ENCODE measurements at places on chromosomes 11 and 22.

DNA sequence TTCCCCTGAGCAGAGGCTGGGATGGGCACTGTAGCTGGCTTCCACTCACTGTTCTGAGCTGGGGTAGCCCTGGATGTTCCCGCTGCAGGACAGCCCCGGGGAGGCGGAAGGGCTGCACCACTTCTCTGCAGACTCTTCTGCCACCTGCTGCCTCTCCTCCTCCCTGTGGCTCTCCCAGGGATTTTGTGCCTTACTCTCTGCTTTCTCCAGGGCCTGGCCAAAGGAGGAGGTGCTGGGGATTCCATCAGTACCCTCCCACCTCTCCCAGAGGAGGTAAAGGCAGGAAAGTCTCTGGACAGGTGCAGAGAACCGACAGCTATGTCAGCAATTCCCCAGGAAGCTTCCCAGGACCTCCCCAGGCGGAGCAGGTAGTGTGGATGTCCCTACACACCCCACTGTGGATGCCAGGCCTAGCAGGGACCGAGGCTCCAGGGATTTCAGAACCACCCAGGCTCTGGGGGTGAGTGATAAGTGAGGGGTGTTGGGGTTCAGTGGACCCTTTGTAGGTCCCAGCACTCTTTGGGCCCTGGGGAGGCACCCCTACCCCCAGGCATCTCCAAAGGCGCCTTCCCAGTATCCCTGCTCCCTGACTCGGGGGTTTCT lies 11.3 kb downstream of the DUSP8 start:
- DNase-seq = no peak

DNA sequence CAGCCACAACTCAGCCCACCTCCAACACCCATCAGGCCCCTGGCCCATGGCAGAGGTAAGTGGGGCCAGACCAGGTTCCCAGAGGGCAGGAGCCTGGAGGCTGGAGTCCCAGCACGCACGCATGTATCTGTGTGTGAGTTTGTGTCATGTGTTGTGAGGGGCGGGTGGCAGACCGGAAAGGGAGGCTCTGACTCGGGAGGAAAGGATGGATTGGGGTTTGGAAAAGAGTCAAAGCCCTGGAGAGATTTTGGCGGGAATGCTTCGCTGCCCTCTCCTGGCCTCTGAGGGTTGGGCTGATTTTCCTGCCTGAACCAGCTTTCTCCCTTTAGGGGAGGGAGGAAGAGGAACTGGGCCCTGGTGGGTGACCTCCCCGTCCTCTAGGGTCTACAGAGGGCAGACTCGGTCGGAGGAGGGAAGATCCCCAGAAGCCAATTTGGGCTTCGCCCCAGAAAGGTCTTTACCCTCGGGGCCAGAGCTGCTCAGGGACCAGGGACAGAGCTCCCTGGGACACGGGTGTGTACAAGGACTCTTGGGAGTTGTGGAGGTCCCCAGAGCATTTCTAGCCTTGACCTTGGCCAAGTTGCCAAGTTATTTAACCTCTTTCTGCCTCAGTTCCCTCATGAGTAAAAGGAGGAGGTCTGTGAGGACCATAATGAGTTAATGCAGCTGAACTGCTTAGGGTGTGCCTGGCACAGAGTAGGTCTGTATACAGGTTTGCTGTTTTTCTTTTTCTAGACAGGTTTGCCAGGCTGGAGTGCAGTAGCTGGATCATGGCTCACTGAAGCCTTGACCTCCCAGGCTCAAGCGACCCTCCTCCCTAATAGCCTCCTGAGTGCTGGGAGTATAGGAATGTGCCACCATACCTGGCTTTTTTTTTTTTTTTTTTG lies 6.9 kb downstream of the C11orf68 start:
- DNase-seq = peak; percentile 23

DNA sequence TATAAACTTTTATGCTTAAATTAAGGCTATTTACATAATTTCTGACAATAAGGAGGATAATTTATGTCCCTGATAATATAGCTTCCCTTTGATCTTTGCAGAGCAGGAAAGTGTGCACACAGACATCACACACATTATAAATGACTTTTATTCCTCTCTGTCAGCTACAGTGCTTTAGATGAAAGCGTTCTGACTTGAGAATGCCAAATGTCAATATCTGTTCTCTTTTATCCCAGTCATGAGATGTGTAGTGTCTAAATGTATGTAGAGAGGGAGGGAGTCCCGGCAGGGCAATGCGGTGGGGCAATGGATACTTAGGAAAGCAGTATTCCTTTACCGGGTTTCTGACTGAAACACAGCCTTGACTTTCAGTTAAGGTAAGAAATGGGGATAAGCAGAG lies 225.4 kb upstream of the CHORDC1 start:
- no peak for DNase-seq

GRCh38 chr11:129248618-129249017 lies 56.5 kb upstream of the ARHGAP32 start:
- no peak for DNase-seq

- DNase-seq = no peak
Observed at GRCh38 chr11:11171854-11172253, 181.2 kb downstream of the CSNK2A3 start.

DNA sequence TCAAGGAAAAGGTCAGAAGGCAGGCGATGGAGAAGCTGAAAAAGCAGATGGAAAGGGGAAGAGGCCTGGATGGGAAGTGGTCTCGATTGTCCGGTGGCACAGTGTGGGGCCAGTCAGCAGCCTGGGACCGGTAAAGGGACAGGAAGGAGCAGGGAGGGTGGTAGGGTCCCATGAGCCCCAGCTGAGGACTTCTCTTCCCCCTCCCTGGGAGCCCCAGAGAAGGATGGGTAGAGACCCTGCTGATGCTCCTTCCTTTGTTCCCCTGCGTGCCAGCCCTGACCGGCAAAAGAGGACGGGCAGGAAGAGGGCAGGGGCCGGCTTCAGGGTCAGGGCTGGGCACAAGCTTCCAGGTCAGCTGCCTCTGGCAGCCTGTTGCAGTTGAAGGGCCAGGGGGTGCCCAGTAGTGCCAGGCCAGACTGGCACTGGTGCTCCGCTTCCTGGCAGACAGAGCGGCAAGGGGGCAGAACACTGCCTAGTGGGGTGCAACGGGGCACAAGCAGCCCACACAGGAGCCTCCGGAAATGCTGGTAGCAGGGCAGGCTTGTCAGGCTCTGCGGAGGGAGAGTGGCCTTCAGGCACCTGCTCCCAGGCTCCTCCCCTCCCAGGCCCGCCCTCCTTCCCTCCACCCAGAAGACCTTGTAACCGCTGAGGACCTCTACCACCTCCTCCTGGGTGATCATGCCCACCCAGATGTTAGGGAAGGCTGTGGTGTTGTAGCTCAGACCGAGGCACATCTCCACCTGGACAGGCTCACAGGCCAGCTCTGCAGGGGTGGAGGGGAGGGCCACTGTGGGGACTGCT lies 739 bp upstream of the C1QTNF5 start:
- no peak for DNase-seq

GRCh38 chr22:46068593-46069491 lies 81.5 kb upstream of the PPARA start:
- peak; percentile 13 for DNase-seq

GRCh38 chr11:36253238-36253637 lies 36.0 kb downstream of the COMMD9 start:
- DNase-seq = no peak

DNA sequence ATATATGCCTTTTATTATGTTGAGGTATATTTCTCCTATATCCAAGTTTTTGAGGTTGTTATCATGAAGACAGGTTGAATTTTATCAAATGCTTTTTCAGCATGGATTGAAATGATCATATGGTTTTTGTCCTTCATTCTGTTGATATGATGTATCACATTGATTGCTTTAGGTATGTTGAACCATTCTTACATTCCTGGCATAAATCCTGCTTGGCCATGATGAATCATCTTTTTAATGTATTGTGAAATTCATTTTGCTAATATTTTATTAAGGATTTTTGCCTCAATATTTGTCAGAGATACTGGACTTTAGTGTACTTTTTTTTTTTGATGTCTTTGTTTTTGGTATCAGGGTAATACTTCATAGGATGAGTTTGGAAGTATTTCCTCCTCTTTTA lies 283.8 kb upstream of the C11orf87 start:
- DNase-seq = no peak

DNA sequence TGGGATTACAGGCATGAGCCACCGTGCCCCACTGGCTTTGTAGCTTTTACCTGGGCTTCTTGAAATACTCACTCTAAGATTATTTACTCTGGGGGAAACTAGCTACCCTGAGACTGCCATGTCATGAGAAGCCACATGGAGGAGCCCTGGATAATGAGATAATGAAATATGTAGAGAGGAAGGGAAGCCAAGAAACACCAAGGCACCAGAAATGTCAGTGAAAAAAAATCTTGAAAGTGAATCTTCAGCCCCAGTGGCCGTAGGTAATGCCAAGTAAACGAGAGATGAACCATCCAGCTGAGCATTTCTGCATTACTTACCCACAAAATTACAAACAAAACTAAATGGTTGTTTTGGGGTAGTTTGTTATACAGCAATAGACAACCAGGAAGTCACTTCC lies 125.6 kb downstream of the APIP start:
- DNase-seq = no peak

- no peak for DNase-seq
Observed at GRCh38 chr11:19786644-19787043, 74.0 kb downstream of the NAV2 start.

DNA sequence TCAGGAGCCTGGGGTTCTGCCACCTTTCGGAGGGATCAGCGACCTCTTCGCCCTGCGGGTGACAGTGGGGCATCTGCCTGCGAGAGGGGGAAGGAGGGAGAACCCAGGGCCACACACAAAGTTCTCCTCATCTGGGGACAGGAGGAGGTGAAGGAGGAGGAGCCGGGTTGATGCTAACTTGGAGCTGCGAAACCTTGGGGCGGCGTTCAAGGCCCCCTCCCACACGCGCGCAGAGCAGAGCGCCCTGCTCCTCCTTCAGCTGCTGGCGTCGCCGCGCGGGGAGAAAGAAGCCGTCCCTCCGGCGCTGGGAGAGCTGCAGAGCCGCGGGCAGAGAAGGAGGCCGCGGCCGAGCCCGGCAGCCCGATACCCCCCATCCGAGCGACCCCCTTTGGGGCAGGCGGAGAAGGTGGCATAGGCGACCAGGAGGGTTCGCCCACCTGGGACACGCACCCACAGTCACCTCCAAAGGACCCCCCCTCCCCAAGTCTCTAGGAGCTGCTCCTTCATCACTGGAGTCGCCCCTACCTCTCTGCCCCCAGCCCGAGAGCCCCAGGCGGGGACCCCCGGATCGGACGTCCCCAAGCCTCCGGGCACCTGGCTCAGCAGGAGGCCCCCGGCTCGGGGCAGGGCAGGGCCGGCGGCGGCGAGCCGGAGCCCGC lies at the start of gene RASD2:
Gene RASD2 (plus strand): TSS at position 237 of the 659 bp plus-strand sequence. CDS start 5,979 bp downstream, outside the sequence.
- peak; percentile 11 for DNase-seq

GRCh38 chr11:2701230-2701629 lies 1.4 kb upstream of the KCNQ1OT1 start:
- no peak for DNase-seq

DNA sequence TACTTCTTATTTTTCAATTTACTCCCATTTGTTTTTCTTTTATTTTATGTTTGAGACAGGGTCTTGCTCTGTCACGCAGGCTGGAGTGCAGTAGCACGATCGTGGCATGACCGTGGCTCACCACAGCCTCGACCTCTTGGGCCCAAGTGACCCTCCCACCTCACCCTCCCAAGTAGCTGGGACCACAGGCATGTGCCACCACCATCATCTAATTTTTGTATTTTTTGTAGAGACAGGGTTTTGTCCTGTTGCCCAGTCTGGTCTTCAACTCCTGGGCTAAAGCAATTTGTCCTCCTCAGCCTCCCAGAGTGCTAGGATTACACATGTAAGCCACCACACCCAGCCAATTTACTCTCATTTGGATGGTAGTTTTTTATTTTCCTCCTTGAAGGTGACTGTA lies 679.3 kb upstream of the CCDC179 start:
- no peak for DNase-seq

- DNase-seq = no peak
Observed at GRCh38 chr11:76745561-76746207, 37.5 kb upstream of the TSKU start.

DNA sequence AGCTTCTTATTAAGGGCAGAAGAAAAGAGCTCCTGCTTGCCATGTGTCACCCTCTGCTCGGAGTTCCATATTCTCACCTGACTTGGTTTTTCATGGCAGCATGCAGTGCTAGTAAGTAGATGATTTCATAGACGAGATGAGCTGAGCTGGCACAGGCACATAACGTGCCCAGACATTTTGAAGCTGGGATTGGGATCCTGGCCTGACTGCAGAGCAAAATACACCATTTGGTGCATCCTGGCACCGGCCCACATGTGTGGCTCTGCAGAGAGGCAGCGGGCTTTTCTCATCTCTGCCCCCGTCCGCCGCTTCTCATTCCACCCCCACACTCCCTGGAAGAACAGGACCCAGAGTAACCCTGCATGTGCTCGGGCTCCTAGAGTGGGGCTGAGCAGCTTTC lies 24.8 kb downstream of the FAM118A start:
- DNase-seq = no peak

DNA sequence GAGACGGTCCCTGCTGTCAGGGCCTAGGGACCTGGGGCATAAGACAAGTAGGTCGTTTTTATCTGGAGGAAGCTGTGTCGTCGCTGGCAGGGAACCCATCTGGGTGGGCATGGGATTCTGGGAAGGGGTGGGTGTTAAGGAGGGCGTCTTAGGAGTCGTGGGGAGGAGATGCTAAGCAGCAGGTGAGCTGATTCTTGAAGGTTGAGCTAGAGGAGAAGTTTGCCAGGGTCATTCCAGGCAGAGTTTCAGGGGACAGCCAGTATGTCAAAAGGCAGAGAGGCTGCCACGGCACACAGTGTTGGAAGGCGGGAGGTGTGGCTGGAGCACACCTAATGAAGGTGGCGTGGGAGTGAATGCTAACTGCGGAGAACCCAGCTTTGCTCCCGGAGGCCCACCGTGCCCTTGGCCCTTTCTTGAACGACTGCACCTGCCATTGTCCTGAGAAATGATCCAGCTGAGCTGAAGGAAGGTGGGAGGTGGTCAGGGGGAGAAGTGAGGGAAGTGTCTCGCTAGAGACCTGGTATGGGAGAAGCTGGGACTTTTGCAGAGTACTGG lies 1.3 kb downstream of the FAM118A start:
- DNase-seq = no peak

DNA sequence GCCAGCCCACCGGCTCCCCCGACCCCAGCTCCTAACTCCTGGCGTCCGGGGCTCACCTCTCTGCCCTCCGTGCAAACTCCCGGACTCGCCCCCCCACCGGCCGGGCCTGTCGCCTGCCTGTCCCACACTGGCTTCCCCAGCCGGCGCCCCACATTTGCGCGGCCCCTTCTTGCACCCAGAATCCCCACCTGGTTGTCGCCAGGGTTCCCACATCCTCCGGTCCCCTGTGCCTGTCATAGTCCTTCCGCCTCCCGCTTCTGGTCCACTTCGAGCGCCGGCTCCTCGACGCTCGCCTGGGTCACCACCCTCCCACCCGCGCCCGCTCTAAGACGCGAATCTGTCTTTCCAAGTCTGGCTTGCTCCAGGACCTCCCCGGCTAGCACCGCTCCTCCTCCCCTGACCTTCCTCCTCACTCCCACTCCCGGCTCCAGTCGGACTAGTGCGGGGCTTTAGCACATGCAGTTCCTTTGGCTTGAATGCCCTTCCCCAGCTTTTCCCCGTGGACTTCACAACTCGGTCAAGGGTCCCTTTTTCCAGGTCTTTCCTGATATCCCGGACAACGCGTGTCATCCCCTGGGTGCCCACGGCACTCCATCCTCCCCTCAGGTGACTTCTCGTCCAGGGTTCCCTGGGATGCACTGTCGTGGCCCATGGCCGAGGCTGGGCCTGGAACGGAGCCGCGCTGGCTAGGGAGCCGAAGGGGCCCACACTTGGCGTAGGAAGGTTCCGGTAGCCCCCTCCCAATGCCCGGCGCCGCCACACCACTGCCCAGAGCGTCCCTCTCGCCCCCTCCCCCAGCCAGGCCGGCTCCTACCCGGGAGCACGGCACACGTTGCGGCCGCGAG lies 635 bp downstream of the SCARF2 start:
- DNase-seq = no peak

Measured in inflammatory macrophage (primary cell).